ENCODE measurements at places on chromosomes 5 and 9.

DNA sequence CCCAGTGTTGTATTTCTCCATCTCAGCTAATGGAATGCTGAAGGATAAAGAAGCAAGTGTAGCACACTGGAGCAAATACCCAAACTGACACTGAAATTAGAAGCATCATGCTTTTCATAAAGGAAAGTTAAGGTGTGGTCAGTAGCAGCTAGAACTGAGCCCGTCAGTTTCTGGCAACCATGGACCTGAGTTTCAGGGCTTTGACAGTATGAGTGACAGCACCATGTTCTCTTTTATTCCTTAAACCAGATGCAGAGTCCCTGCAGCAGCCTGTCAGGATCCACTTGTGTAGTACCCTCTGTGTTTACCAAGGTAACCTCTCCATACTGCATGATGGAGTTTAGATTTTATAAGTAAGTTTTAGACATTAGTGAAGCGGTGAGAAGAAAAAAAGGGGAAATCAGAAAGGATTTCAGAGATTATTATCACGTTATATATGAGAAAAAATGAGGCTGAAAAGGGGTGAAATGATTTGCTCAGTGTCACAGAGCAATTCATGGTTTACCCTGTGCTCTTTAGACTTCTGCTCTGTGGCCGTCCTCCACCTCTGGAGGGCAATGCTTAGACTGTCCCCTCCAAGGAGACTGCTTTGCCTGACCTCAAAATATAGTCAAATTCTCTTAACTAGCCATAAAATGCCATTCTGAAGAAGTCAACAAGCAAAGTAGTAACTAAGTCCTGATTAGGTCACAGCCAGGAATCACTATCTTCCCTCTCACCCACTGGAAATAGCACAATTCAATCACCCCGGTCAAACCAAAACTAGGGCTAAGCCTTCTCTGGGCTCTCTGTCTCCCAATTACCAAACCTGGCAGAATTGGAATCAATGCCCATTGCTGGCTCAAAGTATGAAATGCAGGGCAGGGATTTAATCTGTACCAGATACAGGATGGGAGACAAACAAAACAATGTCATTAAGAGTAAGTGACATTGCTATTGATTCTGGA is 10.5 kb upstream of the MYOT start:
- no peak for DNase-seq

- DNase-seq: no peak
Measured at GRCh38 chr9:126403397-126403796, 76.8 kb downstream of the MVB12B start.

- DNase-seq: no peak
Measured at GRCh38 chr9:91541734-91542133, 118.1 kb upstream of the NFIL3 start.

- DNase-seq: no peak
Measured at GRCh38 chr5:134490255-134490924, 35.1 kb upstream of the JADE2 start.

- DNase-seq: no peak
Measured at GRCh38 chr5:130666462-130666861, 498.6 kb downstream of the HINT1 start.

DNA sequence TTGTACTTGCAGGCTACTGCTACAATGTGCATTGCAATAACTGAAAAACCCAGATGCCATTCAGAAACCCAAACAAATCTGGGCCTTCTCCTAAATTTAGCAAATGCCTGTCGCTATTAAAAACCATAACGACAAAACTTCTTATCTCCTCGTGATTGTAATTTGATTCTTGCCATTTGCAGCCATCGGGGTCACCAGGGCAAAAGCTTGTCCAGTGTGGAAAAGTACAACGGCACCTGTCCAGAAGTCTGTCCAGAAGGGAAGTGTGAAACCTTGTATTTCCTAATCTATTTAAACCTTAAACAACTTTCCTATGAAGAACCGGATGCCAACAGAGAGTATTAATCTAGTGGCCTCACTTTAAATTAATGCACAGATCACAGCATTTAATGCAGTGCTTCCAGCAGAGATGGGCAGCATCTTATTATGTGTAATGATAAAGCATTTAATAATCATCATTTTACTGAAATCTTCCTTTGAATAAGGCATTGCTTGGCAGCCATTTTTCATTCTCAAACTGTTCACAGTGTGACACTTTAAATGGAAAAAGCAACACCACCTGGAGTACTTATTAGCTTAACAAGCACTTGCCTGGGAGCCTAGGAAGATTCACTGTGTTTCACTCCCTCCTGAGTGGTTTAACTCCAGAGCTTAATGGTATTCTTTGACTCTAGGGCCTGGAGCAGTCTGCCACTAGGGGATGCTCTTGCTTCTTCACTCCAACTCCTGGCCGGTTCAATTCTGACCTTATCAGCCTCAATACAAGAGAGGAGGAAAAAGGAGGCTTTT is 4.9 kb upstream of the C7 start:
- DNase-seq: no peak

DNA sequence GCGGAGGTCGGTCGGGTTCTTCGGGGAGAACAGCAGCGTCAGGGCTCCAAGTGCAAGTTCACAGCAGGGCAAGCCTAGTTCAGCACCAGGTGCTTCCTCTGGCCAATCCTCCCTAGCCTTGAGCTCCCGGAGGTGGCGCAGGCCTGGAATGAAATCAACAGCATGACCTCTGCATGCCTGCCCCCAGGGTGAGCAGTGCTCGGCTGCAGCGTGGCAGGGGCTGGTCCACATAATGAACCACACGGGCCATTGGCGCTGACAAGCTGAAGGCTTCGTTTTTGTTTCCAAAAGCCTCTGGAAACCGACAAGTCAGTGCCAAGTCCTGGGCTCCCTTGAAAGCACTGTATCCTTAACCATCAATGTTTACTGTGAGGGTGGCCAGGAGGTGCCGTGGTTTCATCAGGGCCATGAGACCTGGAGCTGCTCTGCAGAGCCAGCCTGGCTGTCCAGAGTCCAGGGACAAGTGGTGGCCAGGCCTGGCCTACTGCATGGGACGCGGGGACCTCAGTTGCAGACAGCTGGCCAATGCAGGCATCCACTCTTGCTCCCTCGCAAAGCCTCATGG is 2.1 kb upstream of the INPP5E start:
- no peak for DNase-seq

DNA sequence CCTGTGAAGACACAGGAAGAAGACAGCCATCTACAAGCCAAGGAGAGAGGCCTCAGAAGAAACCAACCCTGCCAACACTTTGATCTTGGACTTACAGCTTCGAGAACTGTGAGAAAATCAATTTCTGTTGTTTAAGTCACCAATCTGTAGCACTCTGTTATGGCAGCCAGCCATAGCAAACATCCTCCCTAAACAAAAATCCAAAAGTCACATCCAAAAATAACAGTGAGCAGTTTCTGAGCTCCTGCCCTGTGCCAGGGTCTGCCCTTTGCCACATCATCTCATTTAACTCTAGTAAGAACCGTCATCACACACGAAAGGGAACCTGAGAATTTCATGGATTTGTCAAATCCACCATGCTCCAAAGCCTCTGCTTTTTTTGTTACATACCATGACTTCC is 118.8 kb downstream of the TRIM36 start:
- DNase-seq: no peak

DNA sequence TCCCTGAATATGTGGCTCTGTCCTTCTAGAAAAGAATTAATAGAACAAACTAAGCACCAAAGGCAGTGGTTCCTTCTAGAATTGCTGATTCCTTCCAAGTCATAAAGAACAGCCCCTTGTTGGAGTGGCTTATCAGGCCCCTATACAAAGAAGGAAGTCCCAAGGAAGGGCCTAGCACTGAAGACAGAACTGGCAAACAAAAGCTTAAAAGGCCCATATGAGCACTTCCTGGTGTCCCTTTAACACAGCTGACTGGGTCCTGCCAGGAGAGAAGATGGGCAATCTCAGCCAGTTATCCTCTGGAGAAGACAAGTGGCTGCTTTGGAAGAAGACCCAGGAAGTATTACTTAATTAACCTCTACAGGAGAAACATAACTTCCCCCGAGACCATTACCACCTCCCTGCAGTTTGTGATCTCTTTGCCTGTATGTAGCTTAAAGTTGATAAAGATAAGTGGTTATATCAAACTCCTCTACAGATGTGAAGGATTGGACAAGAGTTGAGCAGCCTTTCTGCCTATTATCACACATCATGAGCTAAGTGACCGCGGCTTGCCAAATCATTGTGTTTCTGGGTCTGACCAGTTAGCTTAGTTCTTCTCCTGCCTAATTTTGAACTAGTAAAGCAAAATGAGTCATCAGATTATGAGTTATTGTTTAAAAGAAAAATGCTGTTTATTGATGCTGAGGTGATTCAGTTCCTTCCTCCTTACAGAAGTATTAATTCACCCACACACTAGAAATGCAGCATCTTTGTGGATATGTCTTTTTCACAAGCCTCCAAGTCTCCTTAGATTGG is 13.3 kb upstream of the STING1 start:
- no peak for DNase-seq

- no peak for DNase-seq
Measured at GRCh38 chr9:17011880-17012279, 123.0 kb upstream of the CNTLN start.

- DNase-seq: no peak
Measured at GRCh38 chr5:119400245-119400644, 44.4 kb downstream of the TNFAIP8 start.

DNA sequence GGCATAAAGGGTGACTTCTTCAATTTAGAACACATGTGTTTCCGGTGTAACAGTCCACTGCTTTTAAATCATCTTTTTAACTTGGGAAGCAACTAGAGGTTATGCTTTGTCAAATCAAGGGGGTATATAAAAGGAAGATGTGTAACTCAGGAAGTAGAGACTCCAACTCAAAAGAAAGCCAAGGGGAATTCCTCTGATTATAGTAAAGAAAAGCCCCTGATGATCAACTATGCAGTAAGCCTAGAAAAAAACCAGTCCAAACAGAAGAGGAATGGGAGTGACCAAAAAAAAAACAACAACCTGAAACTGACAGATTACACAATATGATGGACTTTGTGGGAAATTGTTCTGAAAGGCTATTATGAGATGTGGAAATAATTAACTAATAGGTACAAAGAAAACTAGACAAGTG is 90.3 kb downstream of the AK8 start:
- DNase-seq: no peak

GRCh38 chr5:149762958-149763630 is 33.0 kb downstream of the PPARGC1B start:
- DNase-seq: no peak

GRCh38 chr5:112289465-112289864 is 129.6 kb downstream of the EPB41L4A start:
- no peak for DNase-seq

GRCh38 chr5:170446365-170446764 is 57.2 kb upstream of the KCNMB1 start:
- no peak for DNase-seq

DNA sequence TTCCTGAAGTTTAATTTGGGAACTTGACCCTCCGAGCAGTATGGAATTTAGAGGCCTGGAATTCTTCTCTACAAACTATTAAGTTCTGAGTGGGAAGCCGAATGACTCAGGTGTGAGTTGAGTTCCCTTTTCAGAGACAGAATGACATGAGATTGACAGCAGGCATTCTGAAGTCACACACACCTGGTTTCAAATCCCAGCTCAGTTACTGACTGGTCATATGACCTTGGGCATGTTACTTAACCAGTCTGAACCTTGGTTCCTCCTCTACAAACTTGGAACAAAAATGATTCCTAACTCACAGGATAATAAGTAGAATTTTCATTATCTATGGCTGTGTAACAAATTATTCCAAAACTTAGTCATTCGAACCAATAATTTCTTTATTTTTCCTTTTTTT is 45.5 kb upstream of the GPBP1 start:
- DNase-seq: no peak

DNA sequence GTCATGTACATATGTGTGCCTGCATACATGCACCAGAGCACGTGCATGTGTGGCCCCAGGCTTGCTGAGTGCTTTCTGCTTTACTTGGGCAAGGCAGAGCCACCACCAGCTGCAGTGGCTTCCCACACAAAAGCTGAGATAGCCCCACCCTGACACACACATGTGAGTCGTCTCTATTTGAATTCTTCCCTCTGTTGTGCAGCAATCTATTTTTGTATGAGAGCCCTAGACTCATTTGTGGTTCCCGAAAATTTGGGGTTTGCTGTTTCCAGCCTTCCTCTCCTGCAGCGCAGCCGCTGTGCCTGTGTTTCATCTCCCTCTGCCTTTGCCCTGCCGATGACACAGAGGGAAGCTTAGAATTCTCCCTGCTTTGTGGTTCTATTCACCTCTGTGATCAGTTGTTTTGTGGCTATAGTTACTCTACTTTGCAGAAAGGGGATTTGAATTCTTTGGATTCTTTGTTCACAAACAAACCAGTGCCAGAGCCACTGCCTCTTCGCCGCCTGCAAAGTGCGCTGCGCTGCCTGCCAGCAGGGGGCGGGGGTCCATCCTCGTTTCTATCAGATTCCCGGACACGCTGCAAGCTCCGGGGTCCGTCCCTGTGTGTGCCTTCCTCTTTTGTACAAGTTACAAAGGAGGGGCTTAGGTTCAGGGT is 95.8 kb upstream of the DAP start:
- DNase-seq: no peak

DNA sequence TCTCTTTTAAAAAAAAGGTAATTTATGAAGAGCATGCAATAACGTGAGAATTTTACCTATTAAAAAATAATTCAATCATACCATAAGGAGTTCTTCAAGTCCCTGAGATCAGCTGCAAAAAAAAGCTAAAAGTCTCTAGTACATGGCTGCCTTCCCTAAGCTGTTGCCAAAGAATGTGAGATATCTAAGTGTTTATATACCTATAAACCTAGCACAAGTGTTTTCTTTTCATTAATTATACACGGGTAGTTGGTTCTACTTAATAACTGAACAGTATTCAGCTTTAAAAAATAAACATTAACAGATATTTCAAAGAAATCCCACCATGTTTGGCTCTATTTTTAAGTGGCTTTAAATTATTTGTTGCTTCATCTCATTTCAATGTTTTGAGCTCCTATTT is 25.9 kb downstream of the FNBP1 start:
- no peak for DNase-seq

GRCh38 chr5:77311214-77311571 is 100.7 kb downstream of the PDE8B start:
- DNase-seq: no peak

DNA sequence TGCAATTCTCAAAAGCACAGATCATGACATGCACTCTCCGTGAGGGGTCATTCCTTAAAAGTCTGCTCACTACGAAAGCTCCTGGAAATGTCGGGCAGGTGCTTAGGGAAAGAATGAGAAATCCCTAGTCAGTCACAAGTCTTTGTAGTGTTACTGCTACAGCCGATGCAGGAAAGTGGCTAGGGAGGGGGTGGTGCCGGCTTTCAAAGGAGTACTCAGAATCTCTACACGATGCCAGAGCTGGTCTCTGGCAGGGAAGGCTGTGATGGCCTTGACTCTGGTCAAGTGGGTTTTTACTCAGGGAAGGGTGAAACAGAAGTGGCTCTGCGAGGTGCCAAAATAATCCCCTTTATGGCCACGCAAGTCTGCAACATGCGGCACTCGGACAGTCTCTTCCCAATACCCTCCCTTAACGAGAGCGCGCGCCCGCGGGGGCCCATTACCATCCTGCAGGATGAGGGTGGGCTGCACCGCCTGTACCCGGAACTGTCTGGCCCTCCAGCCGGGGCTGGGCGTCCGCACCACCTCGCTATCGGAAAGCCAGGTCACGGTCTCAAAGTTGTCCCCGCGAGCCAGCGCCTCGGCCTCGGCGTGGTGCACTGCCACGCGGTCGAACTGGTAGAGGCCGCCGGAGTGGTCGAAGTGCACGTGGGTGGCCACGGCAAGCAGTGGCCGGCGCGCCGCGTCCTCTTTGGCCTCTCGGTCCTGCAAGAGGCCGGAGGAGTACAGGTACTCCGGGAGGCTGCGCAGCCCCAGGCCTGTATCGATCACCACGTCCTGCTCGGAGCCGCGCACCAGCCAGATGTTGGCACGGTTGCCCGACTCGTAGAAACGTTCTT is 956 bp downstream of the MBLAC2 start:
- DNase-seq: no peak

GRCh38 chr9:9498128-9498527 is 1114.7 kb downstream of the PTPRD start:
- no peak for DNase-seq

Measured in activated T-helper 1 cell treated with anti-CD3 and anti-CD28 coated beads, Interleukin-2, amount 50 U/mL, for 16 hours (primary cell).